ENCODE measurements at places on chromosomes 5 and 9.

DNA sequence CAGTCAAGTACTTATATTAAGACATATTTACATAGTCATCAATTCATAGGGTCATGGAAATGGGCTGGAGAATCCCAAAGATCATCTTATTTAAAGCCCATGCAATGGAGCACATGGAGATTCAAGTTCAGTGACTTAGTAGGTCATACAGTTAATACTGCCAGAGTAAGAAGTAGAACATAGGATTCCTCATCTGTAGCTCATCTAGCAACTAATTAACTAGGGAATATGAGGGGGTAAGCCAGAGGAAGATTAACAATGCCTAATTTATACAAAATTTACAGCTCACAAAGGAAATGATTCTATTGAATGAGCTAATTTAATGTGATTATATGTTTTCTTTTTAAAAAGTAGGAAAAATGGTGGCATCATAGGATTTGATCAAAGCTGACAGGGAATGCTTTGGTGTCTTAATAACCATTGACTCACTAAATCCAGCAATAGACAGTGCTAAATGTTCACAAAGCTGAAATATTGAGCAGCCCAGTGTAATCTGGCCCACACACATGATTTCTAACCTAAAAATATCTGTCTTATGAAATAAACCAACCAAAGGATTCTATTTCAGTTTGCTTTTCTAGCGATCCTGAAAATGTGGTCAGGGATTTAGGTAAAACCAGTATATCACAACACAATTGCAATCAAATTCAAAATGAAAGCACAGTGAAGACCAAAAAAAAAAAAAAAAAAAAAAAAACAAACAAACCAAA lies 53.3 kb downstream of the PRDM6 start:
- DNase-seq, result no peak

- no peak for DNase-seq
Measured at GRCh38 chr9:114404531-114404930, 16.7 kb upstream of the AKNA start.

DNA sequence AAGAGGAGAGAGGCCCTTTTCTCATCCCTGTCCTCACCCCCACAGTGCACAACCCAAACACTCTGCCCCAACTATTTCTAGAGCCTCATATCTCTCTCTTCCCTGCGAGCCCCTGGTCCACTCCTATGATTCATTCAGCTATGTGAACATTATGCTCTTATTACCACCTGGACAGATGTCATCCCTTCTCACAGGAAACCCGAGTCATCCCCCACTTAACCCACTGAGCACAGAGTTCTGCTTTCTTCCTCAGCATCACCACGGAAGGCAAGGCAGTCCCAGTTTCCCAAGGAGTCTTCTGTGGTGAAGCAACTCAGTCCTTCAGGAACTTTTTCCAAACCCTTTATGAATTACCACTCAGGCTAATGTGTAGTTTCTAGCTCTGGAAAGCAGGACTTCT lies 1.3 kb downstream of the DNAI1 start:
- no peak for DNase-seq

GRCh38 chr9:71915495-71915894 lies 4.1 kb downstream of the C9orf85 start:
- no peak for DNase-seq

Measured in caudate nucleus (tissue), 63 donors.